ENCODE measurements at places on chromosomes 1 and 21.

DNA sequence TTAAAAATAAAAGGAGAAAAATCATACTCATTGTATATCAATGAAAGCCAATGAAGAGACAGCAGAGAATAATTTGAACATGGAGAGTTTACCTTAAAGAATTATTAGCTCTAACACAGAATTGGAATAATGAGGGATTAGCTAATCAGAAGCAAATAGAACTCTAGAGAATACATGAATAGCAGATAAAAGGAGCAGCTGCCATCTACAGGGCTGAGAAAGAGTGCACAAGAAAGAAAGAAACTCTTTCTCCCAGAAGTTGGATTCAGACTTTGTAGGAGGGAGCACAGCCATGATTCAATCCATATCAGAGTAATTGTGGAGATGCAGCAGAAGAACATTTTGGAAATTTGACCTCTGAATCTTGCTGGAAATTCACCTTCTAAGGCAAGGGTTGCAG lies 1171.2 kb downstream of the PLA2G4A start:
- DNase-seq, result no peak

- no peak for DNase-seq
Measured at GRCh38 chr1:10525208-10525607, 50.5 kb downstream of the PEX14 start.

GRCh38 chr1:5935026-5935425 lies 57.2 kb downstream of the NPHP4 start:
- DNase-seq, result no peak

DNA sequence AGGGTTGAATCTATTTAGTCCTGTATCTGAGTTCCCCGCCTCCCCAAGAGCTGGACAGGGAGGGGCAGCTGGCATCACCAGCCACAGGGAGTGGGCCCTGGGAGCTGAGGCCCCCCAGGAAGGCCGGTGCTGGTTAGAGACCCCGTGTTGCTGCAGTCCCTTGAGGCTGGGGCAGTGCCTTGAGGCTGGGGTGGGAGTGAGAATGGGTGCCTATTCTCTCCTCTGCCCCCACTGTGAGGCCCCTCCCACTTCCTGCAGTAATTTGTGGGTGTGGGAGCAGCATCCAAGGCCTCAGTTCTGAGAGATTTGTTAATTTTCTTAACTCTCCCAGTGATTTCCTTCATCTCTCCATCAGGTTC lies 2.5 kb upstream of the TRAPPC3 start:
- no peak for DNase-seq

DNA sequence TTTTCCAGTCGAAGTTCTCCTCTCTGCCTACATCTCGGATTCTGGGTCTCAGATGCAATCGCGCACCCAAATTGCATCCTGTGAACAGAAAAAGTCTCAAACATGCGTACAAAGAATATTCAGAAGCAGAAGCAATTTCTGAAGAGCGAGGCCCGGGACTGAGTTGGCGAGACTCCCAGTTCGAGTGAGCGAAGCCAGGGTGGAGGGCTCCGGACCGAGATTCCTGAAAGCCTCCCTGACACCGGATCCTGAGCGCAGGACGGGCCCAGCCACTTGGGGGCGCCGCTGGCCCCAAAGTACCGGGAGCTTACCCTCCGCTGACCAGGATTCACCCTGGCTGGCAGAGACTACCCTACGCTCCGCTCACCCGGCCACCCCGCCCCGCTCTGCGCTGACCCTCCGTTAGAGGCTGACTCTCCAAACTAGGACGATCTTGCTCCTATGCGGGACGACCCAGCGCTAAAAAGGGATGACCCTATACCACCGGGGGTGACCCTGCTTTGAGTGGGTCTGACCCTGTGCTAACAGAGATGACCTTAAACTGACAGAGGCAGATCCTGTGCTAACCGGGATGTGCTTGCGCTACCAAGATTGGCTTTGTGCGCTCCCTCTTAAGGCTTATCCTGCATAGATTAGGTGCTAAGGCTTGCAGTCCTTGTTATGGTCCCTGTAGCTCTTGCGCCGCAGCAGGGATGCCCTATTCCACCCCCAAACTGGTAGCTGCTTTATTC lies 12.1 kb downstream of the FOXD2 start:
- no peak for DNase-seq

DNA sequence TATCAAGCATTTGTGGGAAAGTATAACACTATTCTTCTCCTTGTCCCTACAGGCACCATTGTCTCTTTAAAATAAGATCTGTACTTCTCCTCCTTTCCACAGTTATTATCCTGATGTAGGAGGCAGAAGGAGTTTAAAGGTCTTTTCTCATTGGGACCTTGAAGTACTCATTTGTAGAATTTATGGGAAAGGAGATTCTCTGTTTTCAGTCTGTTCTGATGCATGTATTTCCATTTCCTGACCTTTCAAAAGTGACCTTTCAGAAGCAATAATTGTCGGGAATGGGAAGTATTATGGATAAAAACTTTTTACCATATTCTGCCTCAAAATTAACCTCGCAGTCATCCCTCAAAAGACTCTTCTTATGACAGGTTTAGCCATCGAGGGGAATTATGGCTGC lies 224.8 kb downstream of the CTH start:
- no peak for DNase-seq

Data from amygdala (tissue), 56 donors.